Stimulated activated CD4-positive, alpha-beta T cell treated with anti-CD3 and anti-CD28 coated beads, Interleukin-2, amount 100 ng/mL, for 4 hours (primary cell): ENCODE measurements at places on chromosomes 2 and 18.

DNA sequence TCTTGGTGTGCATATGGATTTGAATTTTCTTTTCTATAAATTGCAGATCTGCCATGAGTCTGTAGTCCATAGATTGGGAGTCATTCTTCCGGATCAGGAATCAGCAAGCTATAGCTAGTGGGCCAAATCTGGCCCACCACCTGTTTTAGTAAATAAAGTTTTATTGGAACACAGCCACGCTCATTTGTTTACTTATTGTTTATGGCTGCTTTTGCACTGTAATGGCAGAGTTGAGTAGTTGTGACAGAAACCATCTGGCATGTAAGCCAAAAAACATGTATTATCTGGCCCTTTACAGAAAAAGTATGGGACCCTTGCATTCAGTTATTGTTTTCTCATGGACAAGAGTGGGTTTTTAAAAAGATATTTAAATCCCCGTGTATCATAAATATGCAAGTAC lies 191.2 kb downstream of the LRRTM1 start:
- DNase-seq: no peak

DNA sequence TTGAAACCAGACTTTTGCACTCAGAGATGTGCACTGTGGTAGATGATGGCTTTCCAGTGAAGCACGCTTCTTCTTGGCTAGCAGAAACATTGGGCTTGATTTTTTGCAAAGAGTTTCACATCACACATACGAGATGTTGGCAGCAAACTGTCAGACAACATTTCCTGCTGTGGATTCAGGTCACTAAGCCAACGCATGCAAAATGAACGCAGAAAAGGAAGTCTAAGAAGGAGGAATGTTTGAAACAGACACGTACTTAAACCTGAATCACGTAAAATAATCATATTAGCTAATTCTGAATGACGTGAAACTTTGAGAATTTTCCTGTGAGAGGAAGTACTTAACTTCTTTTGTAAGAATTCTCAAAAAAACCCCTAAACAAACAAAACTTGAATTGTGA lies 88.1 kb downstream of the EPB41L3 start:
- no peak for DNase-seq

DNA sequence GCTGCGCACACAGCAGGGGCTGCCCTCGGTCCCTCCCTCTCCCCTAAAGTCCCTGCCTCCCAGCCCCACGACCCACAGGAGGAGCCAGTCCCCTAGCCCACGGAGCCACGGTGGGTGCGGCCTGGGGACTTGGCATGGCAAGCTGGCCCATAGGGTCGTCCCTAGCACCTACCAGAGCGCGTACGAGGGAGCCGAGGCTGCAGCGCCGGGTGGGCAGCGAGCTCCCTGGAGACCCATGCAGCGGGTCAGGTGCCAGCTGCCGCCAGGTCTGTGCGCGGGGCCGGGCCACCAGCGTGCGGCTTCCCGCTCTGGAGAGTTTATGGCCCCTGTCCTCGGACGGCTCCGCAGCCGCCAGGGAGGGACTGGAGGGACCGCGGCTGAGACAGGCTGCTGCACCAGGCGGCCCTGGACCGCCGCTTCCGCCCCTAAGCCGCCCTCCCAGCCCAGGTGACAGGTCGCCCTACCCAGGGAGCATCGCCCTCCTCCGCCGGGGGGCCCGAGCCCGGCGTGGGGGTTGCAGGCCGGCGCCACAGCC lies 273.6 kb downstream of the CCDC74A start:
- no peak for DNase-seq

DNA sequence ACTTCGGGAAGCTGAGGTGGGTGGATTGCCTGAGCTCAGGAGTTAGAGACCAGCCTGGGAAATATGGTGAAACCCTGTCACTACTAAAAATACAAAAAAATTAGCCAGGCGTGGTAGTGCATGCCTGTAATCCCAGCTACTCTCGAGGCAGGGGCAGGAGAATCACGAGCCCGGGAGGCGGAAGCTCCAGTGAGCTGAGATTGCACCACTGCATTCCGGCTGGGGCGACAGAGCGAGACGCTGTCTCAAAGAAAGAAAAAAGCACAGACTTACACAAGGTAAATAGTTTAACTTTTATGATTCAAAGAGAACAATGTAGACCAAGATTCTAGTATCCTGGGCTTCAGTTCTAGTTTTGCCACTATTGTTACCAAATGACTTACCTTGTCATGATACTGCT lies 37.4 kb downstream of the NCKAP1 start:
- DNase-seq: no peak

GRCh38 chr2:2764001-2764355 lies 432.9 kb upstream of the MYT1L start:
- no peak for DNase-seq

DNA sequence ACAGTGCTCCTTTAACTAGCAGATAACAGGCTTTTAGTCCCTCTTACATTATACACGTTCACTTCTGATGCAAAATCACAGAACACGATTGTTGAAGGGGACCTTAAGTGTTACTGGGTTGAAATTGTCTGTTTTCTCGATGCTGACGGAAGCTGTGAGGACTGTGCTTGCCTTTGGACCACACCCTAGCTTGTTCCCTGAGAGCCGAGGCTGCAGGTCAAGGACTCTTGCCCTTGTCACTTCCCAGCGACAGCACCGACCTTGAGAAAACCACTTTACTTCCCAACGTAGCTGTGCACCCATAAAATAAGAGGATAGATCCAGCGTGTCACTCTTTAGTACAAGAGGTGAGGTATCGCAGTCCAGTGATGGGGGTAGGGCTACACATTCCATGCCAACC lies 701.0 kb downstream of the DCDC2C start:
- DNase-seq: no peak

DNA sequence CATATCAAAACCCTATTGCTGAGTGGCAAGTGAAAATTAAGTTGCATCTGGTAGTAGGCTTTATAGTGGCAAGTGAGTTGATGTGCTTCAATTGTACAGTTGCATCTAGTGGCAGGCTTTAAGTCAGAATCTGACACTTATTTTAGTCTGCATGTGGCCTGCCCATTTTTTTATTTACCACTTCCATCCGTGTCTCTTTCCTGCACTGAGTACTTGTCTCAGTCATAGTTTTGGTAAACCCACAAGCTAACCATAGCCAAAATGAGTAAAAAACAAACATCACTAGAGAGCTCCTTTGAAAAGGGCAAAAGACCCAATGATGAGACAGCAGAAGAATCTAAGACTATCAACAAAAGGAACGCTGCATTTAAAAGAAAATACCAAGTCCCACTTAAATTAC lies 96.0 kb upstream of the CRACDL start:
- no peak for DNase-seq

DNA sequence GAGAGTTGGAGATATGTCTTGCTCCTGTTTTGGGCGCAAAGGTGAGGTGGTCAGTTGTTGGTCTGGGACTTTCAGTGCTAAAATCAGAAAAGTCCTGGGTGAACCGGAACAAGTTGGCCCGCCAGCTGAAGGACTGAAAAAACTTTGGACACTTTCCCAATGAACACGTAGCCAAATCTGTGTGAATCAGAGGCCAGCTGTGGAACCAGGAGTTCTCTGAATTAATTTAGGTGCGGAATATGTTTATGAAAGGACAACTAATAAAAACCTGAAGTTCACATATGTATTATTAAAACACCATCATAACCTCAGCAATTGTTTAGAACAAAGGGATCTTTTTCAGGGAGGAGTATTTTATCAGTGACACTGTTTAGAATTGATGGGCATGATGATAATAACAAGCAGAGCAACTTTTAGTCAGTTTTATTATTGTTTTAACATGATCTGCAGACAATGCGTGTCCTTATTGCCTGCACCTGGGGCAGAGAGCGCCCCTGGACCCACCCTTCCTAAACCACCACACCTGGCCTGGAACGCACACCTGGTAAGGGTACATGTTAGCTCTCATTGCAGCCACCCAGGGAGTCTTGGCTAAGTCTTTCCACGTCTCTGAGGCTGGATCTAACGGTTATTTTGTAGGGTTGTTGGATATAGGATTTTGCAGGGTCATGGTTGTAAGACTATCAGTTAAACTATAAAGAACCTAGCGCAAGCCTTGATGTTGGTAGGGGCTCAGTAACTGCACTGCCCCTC lies 9.9 kb upstream of the ODC1 start:
- DNase-seq: no peak

DNA sequence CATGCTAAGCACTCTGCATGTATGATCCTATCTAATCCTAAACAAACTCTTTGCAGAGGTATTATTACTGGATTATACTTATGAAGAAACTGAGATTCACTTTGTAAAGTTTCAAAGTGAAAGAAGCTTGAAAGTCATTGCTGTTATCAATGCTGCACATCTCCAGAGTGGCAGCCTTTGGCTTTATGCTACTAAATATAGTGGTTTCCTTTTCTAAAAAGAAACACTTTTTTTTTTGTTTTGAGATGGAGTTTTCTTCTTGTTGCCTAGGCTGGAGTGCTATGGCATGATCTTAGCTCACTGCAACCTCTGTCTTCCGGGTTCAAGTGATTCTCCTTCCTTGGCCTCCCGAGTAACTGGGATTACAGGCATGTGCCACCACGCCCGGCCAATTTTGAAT lies 114.9 kb upstream of the RAB27B start:
- DNase-seq: no peak

DNA sequence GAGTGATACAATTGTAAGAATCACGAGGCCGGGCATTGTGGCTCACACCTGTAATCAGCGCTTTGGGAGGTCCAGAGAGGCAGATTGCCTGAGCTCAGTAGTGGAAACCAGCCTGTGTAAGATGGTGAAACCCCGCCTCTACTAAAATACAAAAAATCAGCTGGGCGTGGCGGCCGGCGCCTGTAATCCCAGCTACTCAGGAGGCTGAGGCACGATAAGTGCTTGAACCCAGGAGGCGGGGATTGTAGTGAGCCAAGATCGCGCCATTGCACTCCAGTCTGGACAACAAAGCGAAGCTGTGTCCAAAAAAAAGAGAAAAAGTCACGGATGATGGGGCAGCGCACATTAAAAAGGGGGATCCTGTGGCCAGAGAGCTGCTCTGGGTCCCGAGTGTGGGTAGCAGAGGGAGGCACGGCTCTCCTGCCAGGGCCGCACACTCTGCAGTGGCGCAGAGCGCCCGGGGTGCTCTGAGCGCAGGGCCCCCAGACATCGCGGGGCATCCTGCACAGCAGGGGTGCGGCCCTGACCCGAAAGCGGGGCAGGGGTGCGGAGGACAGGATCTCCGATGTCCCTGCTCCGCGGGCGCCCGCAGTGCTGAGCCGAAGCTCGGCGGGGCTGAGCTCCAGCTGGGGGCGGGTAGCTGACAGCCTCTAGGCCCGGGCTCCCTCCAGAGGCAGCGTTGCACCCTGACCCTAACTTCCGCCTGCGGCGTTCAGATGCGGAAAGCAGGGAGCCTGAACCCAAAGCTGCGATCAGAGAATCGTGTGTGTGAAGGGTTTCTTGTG lies 30.4 kb upstream of the RAB6D start:
- DNase-seq: no peak

DNA sequence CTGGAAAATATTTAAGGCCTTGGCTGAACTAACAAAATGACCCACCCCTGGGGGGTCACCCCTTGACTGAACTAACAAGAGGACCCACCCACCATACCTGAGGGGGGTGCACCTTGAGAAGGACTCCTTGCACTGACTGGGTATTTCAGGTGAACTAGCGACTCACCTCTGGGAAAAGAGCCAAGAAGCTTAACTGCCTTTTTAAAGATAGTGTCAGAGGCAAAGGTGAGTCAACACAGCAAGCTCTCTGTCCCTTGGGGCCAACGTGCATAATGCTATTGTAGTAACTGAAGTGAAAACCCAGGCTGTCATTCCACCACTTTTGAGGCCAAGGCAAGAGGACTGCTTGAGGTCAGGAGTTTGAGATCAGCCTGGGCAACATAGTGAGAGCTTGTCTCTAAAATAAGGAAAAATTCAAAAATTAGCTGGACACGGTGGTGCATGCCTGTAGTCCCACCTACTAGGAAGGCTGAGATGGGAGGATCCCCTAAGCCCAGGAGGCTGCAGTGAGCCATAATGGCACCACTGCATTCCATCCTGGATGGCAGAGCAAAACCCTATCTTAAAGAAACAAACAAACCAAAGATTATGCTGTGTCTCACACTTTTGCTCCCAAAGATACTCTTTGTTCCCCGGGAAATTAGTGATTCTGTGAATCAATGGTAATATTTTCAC lies 36.4 kb upstream of the ZCCHC2 start:
- DNase-seq: peak; percentile 31

GRCh38 chr2:190637903-190638618 lies 10.8 kb upstream of the NAB1 start:
- no peak for DNase-seq

GRCh38 chr2:151810489-151810888 lies 17.7 kb downstream of the ARL5A start:
- no peak for DNase-seq

DNA sequence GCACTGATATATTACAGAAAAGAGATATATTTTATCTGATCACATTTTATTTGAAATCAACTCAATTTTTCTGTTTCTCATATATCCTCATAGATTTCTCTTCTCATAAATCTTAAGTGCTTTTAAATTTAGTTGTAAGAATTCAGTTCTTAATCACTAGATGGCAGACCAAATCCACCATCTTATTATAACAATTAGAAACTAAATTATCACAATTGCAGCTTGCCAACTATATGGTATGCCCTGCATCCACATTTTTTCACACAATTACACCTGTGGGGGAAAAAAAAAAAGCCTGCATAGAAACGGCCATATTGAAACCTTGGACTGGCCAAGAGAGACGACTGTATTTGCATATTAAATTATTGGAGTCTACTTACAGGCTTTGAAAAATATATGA lies 64.4 kb downstream of the COL5A2 start:
- DNase-seq: no peak

- no peak for DNase-seq
Observed at GRCh38 chr2:154194909-154195643, 323.4 kb downstream of the GALNT13 start.

- DNase-seq: no peak
Observed at GRCh38 chr2:231384970-231385369, 10.5 kb upstream of the B3GNT7 start.

GRCh38 chr2:86617153-86617552 lies 6.5 kb downstream of the RNF103 start:
- no peak for DNase-seq

- no peak for DNase-seq
Observed at GRCh38 chr18:24462838-24463775, 2.7 kb downstream of the HRH4 start.

- DNase-seq: no peak
Observed at GRCh38 chr18:37210781-37211180, 354.8 kb downstream of the CELF4 start.

DNA sequence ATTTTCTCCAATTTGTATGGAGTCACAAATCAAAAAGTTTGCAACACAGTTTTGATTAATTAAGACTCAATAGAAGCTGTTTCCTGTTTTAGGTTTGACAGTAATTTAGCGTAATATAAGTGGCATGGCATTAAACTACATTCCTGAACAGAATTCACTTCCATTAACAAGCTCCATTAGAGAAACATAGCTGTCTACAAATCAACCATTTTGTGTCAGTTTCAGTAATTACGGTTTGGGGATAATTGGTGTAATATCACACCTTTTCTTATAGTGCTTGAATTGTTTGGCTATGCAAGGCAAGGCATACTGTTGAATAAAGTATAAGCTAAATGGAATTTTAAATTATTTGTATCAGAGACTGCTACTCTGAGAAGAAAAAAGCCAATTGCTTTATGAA lies 585.5 kb downstream of the CBLN2 start:
- no peak for DNase-seq
